Stimulated activated CD4-positive, alpha-beta T cell treated with anti-CD3 and anti-CD28 coated beads, Interleukin-4, amount 100 ng/mL, for 24 hours (primary cell): ENCODE measurements at places on chromosomes 1 and 21.

GRCh38 chr1:182607566-182607965, 3.4 kb upstream of the RGS16 start:
- no peak for DNase-seq

DNA sequence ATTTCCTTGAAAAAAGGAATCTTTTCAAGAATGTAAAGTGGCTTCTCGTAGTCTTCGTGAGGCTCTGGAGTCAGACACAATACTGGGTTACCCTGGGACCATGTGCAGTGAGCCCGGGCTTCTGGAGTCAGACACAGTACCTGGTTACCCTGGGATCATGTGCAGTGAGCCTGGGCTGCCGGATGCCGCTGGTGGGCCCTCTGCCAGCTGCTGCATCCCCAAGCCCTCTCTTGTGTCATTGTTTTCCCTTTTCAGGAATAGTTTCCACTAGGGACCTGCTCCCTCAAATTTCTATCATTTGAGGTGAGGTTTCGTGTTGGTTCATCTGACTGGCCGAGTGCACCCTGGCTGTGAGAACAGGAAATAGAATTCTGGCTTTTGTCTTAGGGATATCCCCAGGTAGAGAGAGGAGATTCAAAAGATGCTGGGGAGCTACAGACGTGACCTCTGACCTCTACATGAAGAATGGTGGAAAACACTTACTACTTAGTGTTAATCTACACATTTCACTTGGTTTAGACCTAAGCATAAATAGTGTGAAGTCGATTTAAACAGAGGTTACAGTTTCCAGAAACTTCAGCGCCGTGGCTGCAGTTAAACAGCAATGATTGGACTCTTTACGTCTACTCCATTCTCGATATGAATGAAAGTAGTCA, 10.6 kb downstream of the ADARB1 start:
- DNase-seq = no peak

DNA sequence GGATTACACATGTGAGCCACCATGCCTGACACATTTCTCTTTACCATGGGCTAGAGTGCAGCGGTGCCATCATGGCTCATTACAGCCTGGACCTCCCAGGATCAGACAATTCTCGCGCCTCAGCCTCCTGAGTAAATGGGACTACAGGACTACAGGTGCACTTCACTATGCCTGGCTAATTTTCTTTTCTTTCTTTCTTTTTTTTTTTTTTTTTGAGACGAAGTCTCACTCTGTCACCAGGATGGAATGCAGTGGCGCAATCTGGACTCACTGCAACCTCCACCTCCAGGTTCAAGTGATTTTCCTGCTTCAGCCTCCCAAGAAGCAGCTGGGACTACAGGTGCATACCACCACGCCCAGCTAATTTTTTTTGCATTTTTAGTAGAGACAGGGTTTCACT, 14.8 kb upstream of the KIF1B start:
- DNase-seq = no peak

- no peak for DNase-seq
Observed at GRCh38 chr1:86356247-86356646, 39.9 kb downstream of the ODF2L start.

DNA sequence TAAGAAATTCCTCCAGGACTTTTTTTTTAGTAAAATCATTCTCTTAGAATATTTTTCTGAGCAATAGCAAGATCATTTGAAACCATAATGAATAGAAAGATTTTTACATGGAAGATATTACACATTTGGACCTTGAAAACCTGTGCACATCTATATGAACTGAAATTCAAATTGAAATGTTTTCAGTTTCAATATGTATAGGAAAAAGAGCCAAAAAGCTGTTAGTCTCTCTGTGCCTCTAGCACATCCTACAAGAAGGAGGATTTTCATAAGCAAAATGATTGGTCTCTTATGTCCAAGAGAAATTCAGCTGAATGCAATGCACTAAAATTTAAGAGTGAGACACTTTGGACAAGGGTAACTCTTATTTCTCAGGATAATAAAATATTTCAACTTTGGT, 8.2 kb downstream of the HMCN1 start:
- no peak for DNase-seq

- no peak for DNase-seq
Observed at GRCh38 chr21:41367945-41368734, 6.3 kb downstream of the MX2 start.

DNA sequence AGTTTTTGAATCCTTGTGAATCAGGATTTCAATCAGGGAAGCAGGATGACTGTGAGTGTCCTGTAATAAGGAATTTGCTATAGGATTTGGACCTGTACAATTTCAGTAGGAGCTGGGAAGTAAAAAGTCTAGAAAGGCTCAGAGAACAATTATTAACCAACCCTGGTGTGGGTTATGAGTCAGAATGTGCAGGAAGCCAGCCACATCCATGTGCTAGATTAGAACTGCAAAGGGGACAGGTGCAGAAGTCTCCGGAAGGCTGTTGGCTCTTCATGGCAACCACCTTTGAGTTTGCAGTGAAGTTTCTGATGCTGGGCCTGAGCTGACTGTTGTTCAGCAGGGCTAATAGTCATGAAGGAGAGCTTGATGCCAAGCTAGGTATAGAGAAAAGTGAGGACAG, 70.7 kb downstream of the SPATA46 start:
- DNase-seq = no peak

- no peak for DNase-seq
Observed at GRCh38 chr1:233738850-233739249, 124.9 kb downstream of the KCNK1 start.

DNA sequence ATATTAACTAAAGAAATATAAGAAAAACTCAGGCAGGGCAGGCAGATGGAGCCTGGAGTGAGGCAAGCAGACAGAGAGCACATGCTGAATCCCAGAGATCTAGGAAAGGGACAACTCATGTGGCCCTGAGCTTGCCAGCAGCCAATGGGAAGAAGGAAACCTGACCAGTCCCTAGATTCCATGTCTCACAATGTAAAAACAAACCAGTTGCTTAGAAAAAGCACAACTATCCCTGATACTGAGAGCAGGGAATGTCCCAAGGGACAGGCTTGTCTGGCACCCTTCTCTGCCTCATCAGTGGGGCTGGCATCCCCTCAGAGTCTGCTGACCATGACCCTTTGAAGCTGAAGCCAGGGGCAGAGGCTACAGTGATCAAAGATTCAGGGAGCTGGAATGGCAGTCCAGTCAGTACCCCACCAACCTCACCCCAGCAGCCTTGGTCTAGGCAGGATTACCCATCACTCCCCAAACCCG, 27.8 kb downstream of the HSPG2 start:
- DNase-seq = no peak

- no peak for DNase-seq
Observed at GRCh38 chr1:11045428-11046269, 1.4 kb downstream of the MASP2 start.

DNA sequence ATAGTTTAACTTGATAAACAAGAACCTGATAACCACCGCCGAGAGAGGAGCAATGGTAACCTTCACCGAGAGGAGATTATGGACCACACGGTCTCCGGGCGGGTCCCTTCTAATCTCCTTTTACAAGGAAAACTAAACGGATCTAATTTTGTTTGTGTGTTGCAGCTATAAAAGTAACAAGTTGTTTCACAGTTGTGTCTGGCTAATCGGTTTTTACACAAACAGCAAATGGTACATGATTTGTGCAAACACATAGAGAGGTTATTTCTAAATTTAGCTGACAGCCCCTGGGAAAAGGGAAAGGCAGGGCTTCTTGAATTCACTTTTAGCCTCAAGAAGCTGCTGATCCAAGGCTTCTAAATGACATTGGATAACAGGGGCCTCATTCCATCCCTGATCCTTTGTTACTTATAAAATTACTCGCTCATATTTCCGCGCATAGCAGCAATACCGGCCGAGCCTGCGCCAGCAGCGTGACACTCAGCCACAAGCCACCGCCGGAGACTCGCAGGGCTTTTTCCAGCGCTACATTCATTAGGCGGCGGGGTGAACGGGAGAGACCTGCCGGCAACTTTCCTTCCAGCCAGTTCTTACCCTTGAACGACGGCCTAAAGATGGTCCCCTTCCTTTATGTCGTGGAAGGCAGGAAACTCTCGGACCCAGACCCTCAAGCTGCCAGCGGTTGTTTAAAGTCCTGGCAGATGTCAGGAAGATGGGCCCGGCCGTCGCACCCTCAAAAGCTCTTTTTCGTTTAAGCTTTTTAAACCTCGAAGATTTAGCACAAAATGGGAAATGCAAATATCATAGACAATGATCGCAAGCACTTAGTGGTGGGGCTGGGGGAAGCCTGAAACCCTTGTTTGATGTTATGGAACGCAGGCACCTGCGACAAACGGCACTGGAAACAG, 4.4 kb downstream of the FOXD3 start:
- no peak for DNase-seq

GRCh38 chr1:109193653-109194590, 19.8 kb upstream of the SARS1 start:
- DNase-seq = peak; percentile 63

GRCh38 chr1:198530953-198531352, 9.5 kb downstream of the ATP6V1G3 start:
- no peak for DNase-seq

DNA sequence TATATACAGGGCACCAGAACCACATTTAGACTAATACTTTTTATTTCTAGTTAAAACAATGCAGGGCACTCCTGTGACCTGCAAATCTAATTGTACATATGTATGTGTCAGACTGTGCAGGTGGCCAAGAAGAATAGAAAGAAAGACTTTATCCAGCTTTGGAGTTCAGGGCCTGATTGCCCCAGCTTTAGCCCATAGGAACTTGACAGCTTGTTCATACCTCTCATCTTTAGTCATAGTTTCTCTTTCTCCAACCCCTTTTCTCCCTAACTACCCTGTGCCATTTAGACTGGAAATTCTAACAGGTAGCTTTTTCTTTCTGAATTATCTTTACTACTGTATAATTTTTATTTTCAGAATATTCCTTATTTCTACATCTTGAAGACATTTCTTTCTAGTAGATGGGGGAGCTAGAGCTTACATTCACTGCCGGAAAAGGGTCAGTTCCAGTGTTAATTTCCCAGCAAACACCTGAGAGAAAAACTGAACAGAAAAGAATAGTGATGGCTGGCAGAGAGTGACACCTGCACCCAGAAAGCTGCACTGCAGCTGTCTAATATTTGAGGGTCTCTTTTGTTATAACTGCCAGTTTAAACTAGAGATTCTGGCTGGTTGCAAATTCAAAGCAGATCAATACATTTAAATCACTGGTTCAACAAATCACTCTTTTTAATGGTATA, 8.4 kb downstream of the YBX1 start:
- DNase-seq = no peak

GRCh38 chr1:148363439-148363810, 119.7 kb downstream of the PPIAL4G start:
- peak; percentile 30 for DNase-seq
